NCI-H2081 (cell line): ENCODE measurements at places on chromosomes 2 and 18.

GRCh38 chr2:197972061-197972460 is 167.7 kb downstream of the PLCL1 start:
- no peak for DNase-seq

GRCh38 chr18:74901362-74902146 is 303.9 kb downstream of the ZNF407 start:
- DNase-seq = peak; percentile 45

DNA sequence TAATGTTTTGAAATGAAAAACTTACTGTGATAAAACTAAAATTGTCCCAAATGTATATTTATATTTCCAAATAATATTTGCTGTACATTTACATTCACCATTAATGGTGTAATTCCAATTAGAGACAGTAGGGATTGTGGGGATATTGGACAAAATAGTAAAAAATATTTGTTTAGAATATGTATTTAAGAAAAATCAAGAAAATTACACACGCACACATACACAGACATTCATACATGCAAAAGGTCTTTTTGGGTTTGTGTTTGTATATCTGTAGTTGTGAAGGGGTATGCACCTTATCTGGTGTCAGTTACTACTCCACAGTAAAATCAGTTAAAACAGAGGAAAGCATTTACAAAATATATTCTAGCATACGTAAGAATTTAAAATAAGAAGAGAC is 435.9 kb upstream of the ZNF804A start:
- no peak for DNase-seq

DNA sequence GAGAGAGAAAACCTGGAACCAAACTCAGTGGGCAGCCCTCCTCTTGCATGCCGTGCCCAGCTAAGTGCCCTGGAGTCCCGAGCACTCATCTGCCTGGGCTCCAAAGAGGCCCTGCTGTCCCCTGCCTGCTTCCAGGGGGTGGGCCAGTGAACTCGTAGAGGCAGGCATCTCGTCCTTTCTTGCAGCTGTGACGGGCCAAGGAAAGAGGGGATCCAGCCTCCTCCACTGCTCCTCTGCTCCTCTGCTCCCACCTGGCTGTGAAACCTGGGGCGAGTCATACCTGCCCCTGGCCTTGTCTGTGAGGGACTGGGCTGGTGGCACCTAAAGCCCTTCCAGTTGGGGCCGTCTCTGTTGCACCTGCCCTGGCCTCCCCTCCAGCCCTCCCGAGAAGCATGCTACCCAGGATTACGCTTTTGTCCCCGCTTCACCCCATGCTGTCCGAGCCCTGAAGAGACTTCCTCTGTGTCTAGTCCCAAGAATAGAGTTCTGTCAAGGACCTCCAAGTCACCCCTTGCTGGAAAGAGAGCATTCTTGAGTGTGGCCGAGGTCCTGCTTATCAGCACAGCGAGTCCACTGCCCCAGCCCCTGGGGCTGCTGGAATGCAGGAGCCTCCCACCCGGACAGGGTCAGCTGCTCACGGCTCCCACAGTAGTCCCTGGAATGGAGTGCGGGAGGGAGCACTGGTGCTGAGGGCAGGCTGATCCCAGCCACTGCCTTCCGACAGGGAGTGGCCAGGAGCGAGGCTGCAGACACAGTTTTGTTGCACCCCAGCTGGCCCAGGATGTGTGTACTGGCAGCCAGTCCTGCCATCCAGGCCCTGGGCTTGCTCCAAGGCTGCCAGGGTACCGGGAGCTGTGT is 14.3 kb downstream of the KCNK3 start:
- no peak for DNase-seq
